ENCODE measurements at places on chromosomes 6 and 20.
A peak's percentile ranks its signal among the peaks of the same experiment; 100 is the strongest.

GRCh38 chr6:22152841-22153240, 144.0 kb downstream of the PRL start:
- DNase-seq = no peak

DNA sequence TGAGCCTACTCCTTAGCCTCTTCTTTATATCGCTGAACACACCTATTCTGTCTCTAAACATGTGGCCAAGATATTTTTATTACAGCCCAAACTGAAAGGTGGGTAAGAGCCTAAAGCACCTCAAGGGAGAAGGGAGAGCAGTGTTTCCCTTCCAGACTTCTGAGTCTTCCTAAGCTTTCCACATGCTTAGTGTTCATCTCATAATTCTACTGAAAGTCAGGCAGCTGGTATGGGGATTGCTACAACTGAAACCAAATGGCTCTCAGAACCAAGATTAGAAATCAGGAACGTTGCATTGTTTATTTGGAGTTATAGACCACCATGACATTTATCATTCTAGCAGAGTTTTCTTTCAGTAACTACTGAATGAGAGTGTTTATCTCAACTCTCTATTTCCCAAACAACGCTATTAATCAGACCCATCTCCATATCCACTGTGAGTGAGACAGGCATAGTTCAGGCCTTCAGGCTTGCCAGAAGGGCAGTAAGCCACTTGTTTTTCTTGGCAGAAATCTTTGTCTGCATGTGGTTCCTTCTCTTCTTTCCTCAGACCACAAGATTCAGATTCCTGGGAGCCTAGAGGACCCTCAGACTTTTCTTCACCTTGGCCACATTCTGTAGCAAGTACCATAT, 22.8 kb downstream of the VGLL2 start:
- DNase-seq = no peak

DNA sequence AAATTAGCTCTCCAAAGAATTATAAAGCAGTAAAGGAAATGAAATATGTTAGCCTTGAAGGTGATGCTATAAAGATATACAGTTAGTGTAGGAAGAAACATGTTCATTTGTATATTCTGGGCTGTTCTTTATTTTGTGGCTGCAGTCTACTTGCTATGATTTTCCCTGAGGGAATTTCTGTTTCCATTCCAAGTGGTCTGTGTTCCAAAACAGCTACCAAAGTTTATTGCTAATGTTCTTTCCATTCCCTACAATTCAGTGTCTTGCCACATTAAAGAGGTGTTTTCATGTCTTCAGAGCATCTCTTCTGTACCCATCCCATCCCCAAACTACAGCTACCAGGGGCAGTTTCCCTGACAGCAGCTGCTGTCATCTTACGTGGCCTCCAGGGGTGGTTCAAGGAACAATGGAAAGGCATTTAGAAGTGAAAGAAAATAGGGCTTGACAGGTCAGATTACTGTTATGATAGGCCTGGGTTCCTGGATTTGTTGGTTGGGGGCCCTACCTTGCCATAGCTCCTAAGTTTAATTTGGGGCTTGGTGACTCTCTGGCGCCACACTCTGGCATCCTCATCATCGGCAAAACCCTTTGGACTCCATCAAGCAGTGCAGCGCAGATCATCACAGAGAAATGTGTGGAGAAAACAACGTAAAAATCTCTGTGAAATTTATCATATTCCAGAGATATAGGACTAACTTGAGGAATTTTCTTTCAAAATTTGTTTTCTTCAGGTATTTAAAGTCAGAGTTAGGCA, 33.8 kb upstream of the AIG1 start:
- no peak for DNase-seq

DNA sequence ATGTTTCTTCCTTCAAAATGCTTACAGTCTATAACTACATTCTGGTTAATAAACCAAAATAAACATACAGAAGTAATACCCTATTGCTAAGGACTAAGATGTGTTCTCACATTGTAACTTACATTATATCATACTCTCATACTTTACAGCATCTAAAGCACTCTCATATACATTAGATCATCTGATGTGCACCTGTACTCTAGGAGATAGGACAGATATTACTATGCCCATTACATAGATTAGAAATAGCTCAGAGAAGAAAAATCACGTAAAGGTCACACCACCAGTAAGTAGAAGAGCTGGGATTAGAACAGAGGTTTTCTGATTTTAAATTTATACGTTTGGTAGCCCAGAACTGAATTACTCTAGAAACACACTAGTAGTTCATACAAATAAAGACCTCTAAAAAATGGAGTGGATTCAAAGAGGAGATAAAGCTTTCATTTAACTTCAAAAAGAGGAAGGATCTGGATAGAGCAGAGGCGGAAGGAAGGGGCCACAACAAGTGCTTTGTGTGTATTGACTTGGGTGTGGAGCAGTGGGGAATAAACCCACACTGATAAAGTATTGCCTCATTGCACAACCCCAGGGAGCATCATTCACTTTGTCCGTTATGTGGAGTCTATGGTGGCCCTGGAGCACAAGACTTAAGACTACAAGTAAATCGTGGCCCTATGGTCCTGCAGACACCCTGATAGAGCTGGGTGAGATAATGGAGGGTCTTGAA, 30.9 kb downstream of the SLC2A12 start:
- DNase-seq = no peak

- peak; percentile 88 for DNase-seq
These were observed 113.2 kb downstream of the VIP start for GRCh38 chr6:152863618-152864326.

DNA sequence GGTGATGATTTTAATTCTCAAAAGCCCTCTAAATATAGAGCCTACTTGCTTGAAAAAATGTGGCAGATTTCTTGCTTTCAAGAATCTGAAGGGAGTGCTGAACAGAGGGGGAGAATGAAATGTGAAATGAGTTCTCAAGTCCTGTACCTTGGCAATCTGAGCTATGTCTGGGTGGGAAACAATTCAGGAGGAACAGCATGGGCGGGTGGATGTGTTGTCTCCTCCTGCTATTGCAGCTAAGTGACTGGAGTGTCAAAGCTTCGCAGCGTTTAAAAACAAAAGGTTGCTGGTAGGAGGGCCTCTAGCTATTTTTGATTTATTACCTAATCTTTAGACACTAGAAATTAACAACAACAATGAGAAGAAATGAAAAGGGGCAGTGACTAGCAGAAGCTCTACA, 102.5 kb upstream of the ARG1 start:
- DNase-seq = no peak

DNA sequence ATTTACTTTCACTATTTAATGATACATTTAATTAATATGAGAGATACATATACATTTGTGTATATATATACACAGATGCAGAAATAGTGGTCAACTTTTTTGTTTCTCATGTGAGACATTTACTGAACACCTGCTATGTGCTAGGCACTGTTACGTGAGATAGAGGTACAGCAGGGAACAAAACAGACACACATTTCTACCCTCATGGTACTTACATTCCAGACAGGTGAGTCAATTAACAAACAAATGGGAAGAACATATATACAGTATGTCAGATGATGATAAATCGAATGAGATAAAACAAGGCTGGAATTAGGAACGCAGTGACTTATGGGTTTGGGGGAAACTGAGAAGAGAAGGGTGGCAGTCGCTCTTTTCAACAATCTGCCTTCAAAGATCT, 5.1 kb downstream of the TFB1M start:
- DNase-seq = no peak

GRCh38 chr6:69370763-69371162, 426.0 kb downstream of the LMBRD1 start:
- peak; percentile 85 for DNase-seq

DNA sequence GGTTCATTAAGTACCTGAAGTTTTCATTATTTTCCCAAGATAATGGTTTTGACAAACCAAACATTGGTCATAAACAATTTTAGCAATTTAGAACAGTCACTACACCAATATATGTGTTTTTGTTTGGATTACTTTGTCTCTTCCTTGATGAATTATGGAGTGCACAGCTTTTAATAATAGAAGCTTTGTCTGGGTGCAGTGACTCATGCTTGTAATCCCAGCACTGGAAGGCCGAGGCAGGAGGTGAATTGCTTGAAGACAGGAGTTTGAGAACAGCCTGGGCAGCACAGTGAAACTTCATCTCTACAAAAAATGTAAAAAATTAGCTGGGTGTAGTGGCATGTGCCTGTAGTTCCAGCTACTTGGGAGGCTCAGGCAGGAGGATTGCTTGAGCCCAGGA, 89.4 kb upstream of the ANKEF1 start:
- no peak for DNase-seq

DNA sequence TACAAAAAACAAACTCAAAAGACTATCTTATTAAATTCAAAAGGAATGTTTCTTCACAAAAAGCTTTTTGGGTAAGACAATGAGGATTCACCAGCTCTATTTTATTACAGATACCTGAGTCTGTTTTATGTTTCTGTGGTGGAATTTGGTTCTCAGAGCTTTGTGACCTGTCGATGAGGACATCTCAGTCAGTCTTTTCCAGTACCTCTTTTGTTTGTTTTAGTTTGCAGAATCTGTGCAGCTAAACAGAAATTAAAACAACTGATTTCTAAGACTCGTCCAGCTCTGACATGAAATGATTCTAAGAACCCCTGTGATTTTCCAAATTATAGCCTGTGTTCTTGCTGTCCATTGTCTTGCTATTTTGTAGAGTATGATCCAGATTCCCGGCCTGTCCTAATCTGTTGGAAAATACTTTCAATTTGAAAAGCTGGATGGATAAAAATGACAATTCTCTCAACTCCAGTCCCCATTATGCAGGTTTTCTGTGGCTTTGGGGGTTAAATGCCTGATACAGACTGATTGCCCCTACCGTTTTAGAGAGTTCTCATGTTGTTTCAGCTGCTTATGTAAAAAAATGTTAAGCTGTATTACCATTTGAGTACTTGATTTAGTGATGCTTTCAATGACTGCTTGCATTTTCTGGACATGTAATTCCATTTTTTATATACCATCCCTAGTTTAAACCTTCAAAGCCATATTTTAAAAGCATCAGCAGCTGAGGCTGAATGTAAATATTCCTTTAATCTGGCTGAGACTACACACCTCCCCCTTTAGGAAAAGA, 94.2 kb upstream of the TAB2 start:
- no peak for DNase-seq

DNA sequence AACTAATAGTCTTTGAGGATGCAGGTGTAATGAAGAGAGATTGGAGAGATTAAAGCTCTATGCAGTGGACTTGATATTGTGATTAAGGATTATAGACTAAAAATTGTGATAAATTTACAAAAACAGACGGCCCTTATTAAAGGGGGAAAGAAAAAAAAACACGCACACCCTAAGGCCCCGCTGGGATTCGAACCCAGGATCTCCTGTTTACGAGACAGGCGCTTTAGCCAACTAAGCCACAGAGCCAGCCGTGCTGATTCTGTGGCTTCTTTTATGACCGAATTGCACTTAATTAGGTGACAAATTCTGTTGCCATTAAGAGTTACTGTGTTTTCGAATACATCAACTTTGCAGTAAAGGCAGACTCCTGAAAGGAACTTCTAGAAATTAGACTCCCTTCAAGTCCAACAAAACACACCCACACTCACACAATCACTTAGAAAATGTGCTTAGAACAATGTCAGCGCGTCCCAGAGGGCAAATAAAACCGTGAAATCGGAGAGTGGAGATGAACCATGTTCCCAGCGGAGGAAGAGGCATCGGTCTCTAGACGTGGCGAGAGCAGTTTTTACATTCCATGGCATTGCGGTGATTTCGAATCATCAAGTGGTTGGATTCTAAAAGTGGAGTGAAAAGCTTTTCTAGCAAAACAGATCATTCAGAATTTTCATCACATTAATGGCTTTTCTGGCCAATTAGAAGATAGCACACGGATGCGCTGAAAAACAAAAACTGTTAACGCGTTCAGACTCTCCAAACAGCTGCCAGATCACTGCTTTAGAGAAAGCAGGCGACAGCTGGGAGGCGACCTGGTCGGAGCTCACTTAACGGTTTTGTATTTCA, 122.6 kb downstream of the GPX5 start:
- DNase-seq = peak; percentile 90

- DNase-seq = no peak
These were observed 86.7 kb upstream of the LAMP5 start for GRCh38 chr20:9427430-9428291.

GRCh38 chr6:3803627-3804468, 45.3 kb upstream of the FAM50B start:
- DNase-seq = no peak

GRCh38 chr6:83601119-83601518, 88.8 kb downstream of the PRSS35 start:
- DNase-seq = no peak

DNA sequence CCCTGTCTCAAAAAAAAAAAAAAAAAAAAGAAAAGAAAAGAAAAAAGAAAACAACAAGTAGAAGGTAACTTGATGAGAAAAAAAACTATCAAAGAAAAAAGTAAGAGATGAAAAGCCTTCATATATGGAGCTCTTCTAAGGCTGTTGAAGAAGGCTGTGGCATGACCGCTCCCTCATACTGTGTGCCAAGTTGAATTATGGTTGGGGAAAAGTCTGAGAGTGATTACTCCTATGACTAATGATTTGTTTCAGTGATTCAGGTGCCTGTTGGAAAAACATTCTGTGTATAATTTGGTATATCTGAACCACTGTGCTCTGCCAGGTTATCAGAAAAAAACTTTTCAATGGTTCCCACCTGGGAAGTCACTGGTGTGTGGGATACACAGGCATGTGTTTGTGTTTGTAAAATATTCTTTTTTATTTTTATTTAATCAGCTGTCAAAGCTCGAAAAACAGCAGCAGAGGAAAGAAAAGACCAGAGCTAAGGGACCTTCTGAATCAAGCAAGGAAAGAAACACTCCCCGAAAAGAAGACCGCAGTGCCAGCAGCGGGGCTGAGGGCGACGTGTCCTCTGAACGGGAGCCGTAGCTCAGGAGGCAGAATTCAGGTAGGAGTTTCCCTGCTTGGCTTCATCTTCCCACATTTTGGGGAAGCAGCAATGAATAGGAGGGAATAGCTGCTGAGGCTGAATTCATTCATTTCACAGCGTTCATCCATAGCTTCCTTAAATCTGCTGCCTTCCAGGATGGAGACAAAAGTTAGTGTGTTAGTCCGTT, 69.7 kb upstream of the SCP2D1 start:
- no peak for DNase-seq

DNA sequence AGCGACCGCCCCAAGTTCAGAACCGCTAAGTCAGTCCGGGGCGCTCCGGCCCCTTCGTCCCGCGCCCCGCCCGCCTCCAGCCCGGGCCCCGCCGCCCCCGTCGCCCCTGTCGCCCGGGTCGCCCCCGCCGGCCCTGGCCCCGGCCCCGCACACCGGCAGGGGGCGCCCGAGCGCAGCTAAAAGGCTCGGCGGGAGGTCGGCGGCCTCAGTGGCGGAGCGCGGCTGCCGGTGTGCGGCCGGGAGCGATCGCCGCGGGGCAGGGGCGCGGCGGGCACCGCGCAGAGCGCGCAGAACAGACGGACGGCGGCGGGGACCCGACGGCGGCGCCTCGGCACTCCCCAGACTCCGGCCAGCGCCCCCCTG, at the start of gene FNDC1:
Gene FNDC1, plus strand, starts transcription at position 208 of the 363 bp plus-strand sequence. CDS start 197 bp downstream, outside the sequence.
- no peak for DNase-seq

- DNase-seq = no peak
These were observed 14.9 kb upstream of the ZFAND3 start for GRCh38 chr6:37804586-37804985.

GRCh38 chr6:135520781-135521180, 23.2 kb upstream of the AHI1 start:
- DNase-seq = no peak

GRCh38 chr20:32538526-32538939, 46.6 kb downstream of the NOL4L start:
- DNase-seq = no peak
